ENCODE measurements at places on chromosomes 6 and 20.

DNA sequence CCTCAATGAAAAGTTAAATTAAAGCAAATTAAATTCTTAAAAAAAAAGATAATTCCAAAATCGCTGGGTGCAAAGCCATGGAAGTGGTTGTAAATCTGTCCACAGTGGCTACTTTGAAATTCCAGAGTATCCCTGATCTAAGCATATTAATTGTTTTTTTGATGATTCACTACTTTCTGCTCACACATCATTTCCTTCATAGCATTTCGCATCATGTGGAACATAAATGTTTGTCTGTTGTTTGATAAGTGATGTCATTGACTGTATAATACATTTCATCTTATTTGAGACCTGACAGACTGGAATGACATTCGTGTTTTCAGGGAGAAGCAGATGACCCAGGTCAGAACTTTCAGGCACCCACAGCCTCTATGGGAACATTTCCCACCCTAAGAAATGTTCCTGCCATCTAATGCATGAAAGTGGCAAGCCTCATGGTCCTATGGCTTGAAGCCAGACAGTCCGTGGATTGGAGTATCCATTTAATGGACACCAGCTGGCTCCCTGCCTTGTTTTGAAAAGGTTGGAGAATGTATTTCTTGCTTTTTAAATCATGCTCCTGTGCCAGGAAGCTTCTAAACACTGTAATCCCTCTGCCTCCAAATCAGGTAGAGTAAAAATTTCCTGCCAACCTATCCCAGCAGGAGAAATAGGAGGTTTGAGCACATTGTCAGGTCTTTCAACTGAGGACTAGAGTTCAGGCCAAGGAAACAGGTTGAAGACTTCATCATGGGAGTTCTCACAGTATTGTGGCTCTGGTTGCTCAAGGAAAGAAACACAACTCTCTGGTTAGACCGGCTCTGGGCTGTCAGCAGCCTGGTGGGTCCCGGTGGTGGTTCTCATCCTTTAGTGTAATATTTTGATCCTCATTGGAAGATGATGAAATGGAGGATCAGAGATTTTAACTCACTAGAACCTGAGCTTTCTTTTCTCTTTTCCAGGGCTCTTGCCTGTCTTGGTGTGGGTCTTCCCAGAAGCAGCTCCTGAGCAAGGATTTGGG, 157.9 kb downstream of the SLC24A3 start:
- no peak for DNase-seq

DNA sequence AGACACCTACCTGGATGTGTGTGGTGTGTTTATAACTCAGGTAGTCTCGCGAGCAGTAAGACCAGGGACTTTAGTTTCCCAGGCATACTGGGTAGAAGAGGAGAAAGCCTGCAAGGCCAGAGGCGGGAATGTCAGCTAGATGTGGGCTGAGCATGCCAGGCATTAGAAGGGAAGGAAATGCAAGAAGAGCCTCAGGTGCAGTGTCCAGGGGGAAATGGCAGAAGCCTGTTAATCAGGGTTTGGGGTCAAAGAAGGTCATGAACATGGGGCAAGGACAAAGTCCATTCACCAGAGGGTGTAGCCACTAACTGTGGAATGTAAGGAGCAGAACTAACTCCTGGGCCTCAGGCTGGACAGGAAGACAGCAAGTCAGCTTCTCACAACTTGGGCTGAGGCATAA, 305.0 kb downstream of the SMOC2 start:
- DNase-seq, result no peak

- no peak for DNase-seq
Measured at GRCh38 chr6:9948678-9949077, 466.2 kb downstream of the TFAP2A start.

DNA sequence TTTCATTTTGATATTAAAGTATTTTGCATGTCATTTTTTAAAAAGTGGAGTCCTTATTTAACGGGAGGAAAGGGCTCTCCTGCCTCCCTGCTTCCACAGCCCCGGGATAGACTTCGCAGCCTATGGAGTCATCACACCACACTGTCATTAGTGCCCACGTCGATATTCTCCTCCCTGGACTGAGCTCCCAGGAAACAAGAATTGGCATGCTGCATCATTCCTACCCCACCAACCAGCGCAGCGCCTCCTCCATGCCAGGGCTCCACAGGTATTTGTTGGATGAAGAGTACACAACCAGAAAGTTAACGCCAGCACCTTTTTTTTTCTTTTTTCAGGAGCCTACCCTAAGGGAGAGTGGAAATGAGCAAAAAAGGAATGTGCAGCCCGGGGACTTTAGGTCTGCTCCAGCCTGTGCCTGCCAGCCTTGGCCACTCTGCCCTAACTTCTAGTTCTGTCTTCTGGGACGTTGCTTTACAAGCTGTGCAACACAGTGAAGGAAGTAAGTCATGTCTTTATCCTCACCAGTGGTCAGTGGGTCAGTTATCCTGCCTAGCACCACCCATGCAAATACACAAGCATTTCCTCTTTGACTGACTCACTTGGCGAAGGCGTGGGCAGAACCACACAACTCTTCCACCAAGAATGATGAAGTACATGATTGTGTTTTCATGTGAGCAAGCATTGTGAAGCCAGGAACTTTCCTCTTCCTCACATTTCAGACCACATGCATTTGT, 180.7 kb upstream of the UST start:
- DNase-seq, result no peak

GRCh38 chr20:51153867-51154707, 131.2 kb upstream of the KCNG1 start:
- DNase-seq, result no peak

- no peak for DNase-seq
Measured at GRCh38 chr6:168417191-168417590, 23.8 kb upstream of the SMOC2 start.

- no peak for DNase-seq
Measured at GRCh38 chr6:160462116-160462515, 113.9 kb downstream of the SLC22A3 start.

DNA sequence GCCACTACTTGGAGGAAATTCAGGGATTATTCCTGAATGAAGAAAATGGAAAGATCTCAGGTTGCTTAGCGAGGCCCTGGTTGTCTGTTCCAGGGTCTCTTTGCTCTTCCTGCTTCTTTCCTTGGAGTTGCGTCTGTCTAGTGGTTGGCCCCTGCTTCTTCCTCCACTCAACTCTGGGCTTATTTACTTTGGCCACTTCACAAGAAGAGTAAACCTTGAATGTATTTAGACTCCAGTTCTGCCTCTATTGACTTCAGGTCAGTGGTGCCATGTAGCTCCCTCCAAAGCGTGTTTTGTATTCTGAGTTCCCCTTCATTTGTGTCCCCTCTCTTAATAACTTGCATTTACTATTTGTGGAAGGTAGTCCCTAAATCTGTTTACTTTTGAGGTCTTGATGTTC, 456.5 kb downstream of the UTRN start:
- DNase-seq, result no peak

GRCh38 chr6:159220093-159220492, 50.9 kb downstream of the FNDC1 start:
- no peak for DNase-seq

- no peak for DNase-seq
Measured at GRCh38 chr20:57210054-57210910, 56.2 kb downstream of the BMP7 start.

- DNase-seq, result no peak
Measured at GRCh38 chr6:90098001-90098531, 198.6 kb downstream of the BACH2 start.

DNA sequence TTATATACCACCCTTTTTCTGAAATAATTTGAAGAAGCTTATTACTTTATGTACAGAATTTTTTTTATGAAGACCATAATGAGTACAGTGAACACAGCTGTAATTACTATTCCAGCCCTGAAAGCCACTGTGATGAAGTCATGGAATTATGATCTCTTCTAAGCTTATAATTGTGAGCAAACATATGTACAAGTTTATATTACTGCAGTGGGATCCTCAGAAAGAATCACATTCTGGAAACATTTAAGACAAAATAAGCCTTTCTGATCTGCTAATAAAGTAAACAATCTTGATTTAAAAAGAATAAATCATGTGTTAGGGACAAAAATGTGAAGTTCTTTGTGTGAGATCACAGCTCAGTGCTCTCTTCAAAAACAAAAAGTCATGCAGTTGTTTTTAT, 560.4 kb downstream of the CD109 start:
- no peak for DNase-seq

DNA sequence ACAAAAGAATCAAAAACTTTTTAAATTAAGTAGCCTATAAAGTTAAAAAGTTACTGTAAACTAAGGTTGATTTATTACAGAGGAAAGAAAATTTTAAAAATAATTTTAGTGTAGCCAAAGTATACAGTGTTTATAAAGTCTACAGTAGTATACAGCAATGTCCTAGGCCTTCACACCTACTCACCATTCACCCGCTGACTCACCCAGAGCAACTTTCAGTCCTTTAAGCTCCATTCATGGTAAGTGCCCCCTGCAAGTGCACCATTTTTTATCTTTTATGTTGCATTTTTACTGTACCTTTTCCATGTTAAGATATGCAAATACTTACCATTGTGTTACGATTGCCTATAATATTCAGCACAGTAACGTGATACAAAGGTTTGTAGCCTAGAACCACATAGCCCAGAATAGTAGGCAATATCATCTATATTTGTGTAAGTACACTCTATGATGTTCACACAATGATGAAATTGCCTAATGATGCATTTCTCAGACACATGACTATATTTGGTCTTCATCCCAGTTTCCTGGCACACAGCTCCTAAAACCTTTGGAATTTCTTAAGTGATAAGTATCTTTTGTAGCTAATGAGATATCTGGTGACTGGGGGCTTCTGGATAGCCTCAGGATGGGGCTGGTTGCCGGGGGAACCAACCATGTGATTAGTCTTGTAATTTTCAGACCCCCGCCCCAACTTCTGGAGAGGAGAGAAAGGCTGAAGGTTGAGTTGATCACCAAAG, 111.0 kb downstream of the MRPL14 start:
- no peak for DNase-seq

- DNase-seq, result no peak
Measured at GRCh38 chr6:157432892-157433265, 51.9 kb downstream of the ZDHHC14 start.

All from stimulated activated CD4-positive, alpha-beta T cell treated with anti-CD3 and anti-CD28 coated beads, Interleukin-1b, Interleukin-23, amount 100 ng/mL, for 24 hours (primary cell).